Esophagus squamous epithelium (tissue), 5 donors: ENCODE measurements at places on chromosomes 2 and 18.

DNA sequence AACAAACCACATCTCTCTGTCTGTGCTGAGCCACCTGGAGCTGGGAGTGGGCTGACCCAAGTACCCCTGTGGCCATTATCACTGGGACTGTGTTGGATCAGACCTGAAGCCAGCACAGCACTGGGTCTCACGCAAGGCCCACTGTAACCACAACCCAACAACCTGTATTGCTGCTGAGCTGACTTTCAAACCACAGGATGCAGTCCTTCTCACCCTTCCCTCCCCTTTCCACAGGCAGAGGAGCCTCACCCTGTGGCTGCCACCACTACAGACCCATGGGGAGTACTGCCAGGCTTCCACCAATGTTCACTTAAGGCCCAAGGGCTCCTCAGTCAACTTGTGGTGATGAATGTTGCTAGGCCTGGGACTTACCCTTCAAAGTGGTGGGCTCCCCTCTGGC lies 135.7 kb downstream of the DIS3L2 start:
- DNase-seq = no peak

GRCh38 chr2:216930716-216931115 lies 70.9 kb upstream of the TNP1 start:
- no peak for DNase-seq

DNA sequence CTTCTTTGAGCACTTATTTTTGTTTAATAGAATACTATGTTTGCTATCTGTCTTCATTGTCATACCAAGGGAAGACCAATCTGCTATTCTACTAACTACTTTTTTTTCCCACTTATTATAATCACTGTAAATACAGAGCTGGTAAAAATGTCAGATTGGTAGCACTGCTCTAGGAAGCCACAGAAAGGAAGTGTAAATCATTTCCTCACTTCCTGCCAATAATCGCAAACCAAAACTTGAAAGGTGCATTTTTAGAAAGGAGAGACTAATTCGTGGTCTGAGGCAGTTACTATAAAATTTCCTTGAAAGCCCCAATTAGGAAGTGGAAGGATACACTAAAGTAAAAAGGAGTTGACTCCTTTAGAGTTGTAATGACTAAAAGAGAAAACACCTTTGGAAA lies 13.9 kb upstream of the THSD7B start:
- no peak for DNase-seq

GRCh38 chr2:182554950-182555349 lies 128.1 kb upstream of the PDE1A start:
- DNase-seq = no peak

GRCh38 chr2:223050900-223051504 lies 988 bp upstream of the KCNE4 start:
- no peak for DNase-seq

DNA sequence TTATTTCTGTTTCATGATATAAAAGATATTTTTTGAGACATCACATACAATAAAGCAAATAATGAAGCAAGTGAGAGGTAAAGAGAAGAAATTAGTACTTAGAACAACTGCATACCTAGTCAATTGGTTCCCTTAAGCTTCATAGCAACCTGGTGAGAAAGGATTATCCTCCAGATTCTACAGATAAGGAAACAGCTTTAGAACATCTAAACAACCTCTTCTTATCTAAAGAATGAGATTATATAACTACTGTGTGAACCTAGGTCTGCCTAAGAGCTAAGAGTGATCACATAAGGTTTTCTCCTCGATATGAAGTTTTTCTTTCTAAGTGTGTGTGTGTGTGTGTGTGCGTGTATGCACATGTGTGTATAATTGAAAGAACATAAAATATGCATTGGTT lies 265.1 kb downstream of the NOL4 start:
- DNase-seq = no peak

- DNase-seq = no peak
Observed at GRCh38 chr2:27715318-27716210, 51.9 kb downstream of the SLC4A1AP start.

DNA sequence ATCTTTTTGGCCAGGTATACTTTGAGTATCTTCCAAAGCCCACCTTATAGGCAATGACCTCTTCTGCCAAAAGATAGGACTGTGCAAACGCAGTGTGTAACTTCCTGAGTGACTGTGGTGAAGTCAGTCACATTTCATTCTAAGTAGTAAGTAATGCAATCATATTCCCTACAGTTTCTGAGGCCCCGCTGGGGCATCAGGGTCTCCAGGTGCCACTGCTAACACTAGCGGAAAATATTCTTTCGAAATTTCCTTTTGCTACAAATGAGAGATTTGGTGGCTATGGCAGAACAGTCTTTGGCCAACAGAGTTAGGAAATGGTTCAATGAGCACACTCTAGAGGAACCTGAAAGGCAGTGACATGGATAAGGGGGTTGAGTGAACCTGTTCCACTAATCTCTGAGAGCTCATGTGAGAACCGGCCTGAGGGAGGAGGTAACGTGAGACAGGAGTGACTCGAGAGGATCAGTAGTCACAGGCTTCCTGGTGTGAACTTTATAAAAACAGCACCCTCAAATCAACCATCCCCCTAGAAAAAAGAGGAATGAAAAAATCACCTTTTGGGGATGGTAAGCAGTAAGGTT lies 102.6 kb upstream of the LPIN2 start:
- DNase-seq = no peak

- DNase-seq = no peak
Observed at GRCh38 chr2:197211881-197212342, 98.7 kb downstream of the ANKRD44 start.

DNA sequence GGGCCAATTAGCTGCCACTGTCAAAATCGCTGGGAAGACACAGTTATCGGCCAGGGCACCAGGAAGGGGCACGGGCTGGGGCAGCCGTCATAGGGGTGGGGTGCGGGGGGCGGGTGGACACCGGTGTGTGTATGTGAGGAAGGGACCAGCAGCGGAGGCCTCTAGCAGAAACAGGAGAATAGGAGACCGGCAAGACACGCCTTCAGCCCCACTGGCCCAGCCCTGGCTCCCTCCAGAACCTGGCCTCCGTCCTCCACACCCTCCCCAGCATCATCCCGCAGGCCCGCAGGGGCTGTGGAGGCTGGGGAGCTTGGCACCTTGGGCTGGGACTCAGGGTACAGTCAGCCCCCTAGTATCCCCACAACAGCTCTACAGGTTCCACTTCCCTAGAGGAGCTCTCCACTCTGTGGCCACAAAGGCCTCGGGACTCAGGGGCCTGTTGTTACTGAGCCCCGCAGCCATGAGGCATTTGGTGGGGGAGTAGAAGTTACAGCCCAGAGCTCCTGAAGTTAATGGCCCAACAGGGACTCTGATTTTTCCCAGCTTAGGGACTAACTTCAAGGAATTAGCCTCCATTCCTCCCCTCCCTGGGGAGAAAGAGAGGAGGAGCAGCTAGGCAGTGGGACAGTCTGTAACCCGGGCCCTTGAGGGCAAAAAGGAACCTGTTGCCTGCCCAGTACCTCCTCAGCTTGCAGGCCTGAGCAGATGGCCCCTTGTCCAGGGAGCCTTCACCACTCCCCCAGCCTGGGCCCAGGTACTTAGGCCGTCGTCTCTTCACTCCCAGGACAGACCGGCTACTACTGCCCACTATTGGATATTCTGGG lies 19.9 kb downstream of the SH2D6 start:
- no peak for DNase-seq

DNA sequence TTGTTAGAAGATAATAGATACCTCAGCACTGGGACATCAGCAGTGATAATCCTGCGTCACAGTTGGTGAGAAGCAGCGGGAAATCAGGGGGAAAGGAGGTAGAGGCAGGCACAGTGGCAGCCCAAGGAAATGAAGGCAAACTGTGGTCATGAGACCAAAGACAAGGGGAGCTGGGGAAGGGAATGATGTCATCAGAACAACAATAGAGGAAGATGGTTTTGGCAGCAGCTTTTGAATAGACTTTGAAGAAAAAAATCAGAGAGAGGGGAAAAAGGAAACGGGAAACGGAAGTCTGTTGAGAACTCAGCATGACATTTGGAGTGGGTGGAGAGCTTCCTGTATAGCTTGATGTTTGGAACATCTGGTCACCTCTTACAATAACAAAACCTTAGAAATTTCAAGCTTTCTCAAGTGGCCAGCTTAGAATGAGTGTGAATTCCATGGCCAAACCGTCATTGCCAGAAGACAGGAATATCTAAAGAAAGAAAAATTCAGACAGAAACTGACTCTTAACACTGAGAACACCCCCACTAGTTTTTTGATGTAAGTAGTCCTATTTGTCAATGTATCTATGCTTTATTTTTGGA lies 18.4 kb upstream of the YES1 start:
- no peak for DNase-seq

GRCh38 chr2:212968284-212969081 lies 182.9 kb downstream of the IKZF2 start:
- no peak for DNase-seq

GRCh38 chr2:240514631-240515030 lies 43.2 kb downstream of the ANKMY1 start:
- no peak for DNase-seq

GRCh38 chr2:38417745-38418689 lies 40.9 kb upstream of the ATL2 start:
- no peak for DNase-seq

- DNase-seq = no peak
Observed at GRCh38 chr2:203994735-203995134, 58.2 kb downstream of the ICOS start.

DNA sequence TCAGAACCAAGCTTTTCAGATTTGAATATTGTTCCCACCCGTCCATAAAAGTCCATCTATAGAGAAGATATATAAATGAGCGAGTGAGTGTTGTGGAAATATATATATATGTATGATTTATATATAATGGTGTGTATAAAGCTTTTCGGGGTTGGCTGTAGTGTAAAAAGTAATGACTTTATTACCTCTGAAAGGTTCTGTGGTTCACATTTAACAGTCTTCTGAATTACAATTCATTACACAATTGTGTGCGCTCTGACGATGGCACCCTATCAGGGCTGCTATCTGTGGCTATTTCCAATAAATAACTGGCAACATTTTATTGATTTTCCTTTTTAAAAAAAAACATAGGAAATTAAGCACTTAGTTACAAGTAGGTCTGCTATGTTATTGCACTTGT lies 2.7 kb upstream of the BCL11A start:
- DNase-seq = no peak

DNA sequence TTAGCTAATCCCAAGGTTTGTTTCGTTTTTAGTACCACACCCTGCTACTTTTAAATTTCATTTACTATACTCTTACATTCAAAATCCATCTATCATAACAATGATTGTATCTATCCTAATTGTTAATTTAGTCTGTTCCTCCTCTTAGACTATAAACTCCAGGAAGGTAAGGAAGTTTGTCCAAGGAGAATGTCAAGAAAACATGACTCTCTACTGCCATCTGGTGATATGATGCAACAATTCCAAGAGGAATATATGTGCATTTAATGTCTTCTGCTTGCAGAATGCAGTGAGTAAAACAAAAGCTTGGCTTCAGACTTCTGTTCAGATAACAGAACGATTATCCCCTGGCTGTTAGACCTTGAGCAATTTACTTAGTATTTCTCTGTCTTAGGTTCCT lies 1267.1 kb downstream of the LRP1B start:
- no peak for DNase-seq

- DNase-seq = no peak
Observed at GRCh38 chr2:69012310-69013141, 453 bp upstream of the ANTXR1 start.

DNA sequence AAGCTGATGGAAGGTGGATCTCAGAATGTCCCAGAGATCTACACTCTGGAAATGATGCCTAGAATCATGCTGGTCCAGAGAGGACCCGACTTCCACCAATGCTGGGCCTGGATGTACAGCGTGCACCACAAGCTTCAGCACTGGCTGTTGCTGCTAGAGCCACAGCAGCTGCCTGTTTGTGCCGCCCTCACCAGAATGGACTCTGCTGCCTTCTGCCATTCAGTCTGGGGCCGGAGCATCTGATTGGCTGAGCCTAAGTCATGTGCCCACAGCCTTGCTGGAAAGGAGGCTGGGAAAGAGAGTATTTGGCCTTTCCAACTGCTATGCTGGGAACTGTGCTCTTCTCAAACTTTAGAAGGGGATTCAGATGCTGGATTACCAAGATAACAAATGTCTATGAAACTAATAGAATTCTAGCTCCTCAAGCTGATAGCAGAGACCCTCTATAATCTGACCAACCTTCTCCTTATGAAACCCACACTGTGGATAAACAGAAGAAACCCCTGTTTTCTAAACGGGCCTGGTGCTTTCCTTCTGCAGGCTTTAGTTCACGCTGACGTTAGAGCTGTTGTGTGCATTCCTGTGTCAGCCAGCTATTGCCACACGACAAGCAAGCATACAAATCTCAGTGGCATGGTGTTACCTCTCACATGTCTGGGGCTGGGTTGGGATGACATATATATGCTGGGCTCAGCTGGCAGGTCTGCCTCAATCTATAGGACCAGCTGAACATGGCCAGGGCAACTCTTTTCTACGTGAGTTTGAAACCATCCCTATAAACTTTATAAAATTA lies 4.1 kb upstream of the LOXHD1 start:
- DNase-seq = no peak

DNA sequence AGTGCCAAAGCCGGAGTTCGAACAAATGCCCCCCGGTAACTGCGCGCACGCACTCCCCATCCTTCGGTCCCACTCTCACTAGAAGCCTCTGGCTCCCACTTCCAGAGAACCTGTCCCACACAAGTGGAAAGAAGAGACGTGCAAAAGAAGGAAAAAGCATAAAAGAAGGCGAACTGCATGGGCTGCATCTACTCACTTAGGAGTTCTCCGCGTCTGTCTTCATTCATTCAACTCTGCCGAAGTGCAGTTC lies 312 bp downstream of the NR4A2 start:
- no peak for DNase-seq

GRCh38 chr2:180970016-180970415 lies 10.4 kb upstream of the UBE2E3 start:
- no peak for DNase-seq

- no peak for DNase-seq
Observed at GRCh38 chr2:101146535-101146934, 4.6 kb downstream of the TBC1D8 start.

- no peak for DNase-seq
Observed at GRCh38 chr2:2743164-2743571, 412.1 kb upstream of the MYT1L start.

DNA sequence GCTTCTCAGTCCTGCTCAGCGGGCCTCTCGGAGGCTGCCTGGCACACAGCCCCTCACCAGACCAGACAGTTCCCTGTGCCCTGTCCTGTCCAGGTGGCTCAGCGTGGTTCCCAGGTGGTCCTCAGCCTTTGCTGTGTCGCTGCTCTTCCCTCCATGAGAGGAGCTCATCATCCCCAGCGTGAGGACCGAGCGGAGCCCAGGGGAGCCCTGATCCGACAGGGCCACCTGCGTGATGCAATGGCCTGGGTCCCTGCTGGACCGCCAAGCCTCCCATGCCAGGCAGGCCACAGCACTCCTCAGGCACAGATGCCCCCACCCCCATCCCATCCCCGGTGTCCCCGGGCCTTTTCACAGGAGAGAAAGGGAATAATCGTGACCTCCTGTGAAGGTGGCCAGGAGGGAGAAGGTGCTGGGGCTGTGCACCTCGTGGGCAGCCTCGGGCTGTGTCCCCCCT lies 4.3 kb downstream of the GPC1 start:
- no peak for DNase-seq
